CD8-positive, alpha-beta memory T cell (primary cell): ENCODE measurements at places on chromosomes 4 and X.

GRCh38 chr4:1551211-1551610, 132.9 kb downstream of the FAM53A start:
- no peaks in the 10 kb centered on the region for H3K4me1 ChIP-seq
- DNase-seq = no peak
- H3K4me3 ChIP-seq = no peak overlapping the region
- no peak overlapping the region for H3K27ac ChIP-seq

DNA sequence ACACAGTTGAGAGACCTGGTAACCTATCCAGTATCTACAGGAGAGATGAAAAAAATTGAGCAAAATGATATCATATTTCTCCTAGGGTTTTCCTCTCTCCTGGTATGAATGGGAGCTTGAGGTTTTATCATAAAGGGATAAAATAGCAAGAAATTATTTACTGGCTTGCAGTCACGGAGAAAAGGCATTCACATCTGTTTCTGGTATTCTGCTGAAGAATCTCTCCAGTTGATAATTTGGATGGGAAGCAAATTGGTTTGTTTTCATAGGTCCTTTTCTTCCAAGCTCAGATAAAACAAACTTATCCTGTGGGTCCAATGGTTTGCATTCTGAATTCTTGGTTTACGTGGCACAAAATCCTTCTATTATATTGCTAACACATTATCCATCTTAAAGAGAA, 83.1 kb upstream of the GYPA start:
- no peak overlapping the region for H3K27ac ChIP-seq
- H3K4me1 ChIP-seq = no peaks in the 10 kb centered on the region
- H3K27me3 ChIP-seq = no peaks in the 10 kb centered on the region
- no peak for DNase-seq
- H3K4me3 ChIP-seq = no peak overlapping the region

GRCh38 chr4:78624048-78624447, 72.5 kb downstream of the ANXA3 start:
- DNase-seq = no peak
- no peak overlapping the region for H3K27ac ChIP-seq
- no peaks in the 10 kb centered on the region for H3K36me3 ChIP-seq
- H3K4me1 ChIP-seq = no peaks in the 10 kb centered on the region
- H3K4me3 ChIP-seq = no peak overlapping the region

GRCh38 chrX:46185923-46186810, 359.1 kb downstream of the ZNF674 start:
- no peaks in the 10 kb centered on the region for H3K36me3 ChIP-seq
- no peak overlapping the region for H3K4me3 ChIP-seq
- no peak overlapping the region for H3K27ac ChIP-seq
- no peaks in the 10 kb centered on the region for H3K4me1 ChIP-seq
- DNase-seq = no peak

- H3K36me3 ChIP-seq = no peaks in the 10 kb centered on the region
- H3K4me3 ChIP-seq = no peak overlapping the region
- no peaks in the 10 kb centered on the region for H3K27me3 ChIP-seq
- H3K4me1 ChIP-seq = no peaks in the 10 kb centered on the region
- no peak for DNase-seq
These were observed 110.7 kb downstream of the WDFY3 start for GRCh38 chr4:84855774-84856173.

DNA sequence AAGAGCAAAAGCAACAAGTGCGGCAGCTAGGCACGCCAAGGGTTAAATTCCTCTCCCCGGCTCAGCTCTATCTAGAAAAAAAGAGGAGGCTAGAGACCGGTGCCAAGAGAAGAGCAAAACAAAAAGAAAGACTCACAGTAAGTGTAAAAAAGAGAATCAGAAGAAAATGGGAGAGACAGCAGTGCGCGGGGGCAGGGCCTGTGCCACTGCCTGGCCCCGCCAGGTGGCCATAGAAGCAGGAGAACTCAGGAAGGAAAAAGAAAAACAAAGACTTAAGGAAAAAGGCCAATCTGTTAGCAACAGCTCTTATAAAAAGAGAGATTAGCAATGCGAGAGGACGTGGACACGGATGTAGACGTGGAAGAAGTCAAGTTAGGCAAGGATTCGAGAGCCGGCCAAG, 3.2 kb downstream of the ACOX3 start:
- no peaks in the 10 kb centered on the region for H3K36me3 ChIP-seq
- H3K27ac ChIP-seq = no peak overlapping the region
- H3K4me1 ChIP-seq = peaks cover 32% of the 10 kb centered on the region
- H3K27me3 ChIP-seq = no peaks in the 10 kb centered on the region

DNA sequence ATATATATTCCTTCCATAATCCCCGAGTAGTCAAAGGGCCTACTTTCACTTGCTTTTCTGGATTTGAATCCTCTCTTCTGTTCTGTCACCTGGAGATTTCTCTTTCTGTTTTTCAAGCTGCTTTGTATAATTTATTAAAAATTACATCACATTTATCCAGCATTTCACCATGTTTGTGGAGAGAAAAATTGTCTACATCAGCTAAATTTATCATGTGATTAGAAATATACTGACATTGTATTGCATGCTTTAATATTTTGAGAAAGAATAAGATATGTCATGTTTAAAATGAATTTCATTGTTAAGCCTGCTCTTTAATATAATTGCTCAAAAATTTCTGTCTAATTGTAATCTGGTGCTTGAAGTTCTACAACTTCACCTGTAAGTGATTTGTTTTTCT, 323.1 kb upstream of the DKK2 start:
- H3K36me3 ChIP-seq = no peaks in the 10 kb centered on the region
- no peak overlapping the region for H3K27ac ChIP-seq
- H3K4me1 ChIP-seq = no peaks in the 10 kb centered on the region

- H3K36me3 ChIP-seq = no peaks in the 10 kb centered on the region
- no peaks in the 10 kb centered on the region for H3K4me1 ChIP-seq
- H3K27ac ChIP-seq = no peak overlapping the region
These were observed 29.9 kb downstream of the RBMX start for GRCh38 chrX:136850441-136851175.

DNA sequence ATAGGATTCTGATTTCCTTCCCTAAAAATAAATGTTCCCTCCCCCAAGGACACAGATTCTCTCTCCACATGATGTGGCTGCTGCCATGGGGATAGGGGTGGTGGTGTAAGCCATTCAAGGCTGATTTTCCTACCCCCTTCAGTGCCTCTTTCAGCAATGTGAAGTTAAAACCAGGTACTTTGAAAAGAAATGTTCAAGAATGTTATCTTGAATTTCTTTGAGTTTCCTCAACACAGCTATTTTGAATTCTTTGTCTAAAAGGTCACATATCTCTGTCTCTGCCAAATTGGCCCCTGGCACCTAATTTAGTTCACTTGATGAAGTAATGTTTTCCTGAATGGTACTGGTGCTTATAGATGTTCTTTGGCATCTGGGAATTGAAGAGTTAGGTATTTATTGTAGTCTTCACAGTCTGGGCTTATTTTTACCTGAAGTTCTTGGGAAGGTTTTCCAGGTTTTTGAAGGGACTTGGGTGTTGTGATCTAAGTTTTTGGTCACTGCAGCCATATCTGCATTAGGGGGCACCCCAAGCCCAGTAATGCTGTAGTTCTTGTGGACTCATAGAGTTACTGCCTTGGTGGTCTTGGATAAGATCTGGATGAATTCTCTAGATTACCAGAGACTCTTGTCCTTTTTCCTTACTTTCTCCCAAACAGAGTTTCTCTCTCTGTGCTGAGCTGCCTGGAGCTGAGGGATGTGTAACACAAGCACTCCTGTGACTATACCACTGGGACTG, 7.6 kb upstream of the DIPK2B start:
- H3K4me3 ChIP-seq = no peak overlapping the region
- H3K27me3 ChIP-seq = no peaks in the 10 kb centered on the region
- no peak overlapping the region for H3K27ac ChIP-seq
- no peaks in the 10 kb centered on the region for H3K4me1 ChIP-seq
- no peaks in the 10 kb centered on the region for H3K36me3 ChIP-seq

GRCh38 chrX:119708936-119709335, 16.0 kb upstream of the SEPTIN6 start:
- DNase-seq = no peak
- H3K4me3 ChIP-seq = no peak overlapping the region
- H3K36me3 ChIP-seq = no peaks in the 10 kb centered on the region
- H3K27ac ChIP-seq = no peak overlapping the region
- no peaks in the 10 kb centered on the region for H3K27me3 ChIP-seq

- peaks cover 28% of the 10 kb centered on the region for H3K4me1 ChIP-seq
- H3K27ac ChIP-seq = no peak overlapping the region
These were observed 1.9 kb downstream of the SOWAHD start for GRCh38 chrX:119760026-119760877.

DNA sequence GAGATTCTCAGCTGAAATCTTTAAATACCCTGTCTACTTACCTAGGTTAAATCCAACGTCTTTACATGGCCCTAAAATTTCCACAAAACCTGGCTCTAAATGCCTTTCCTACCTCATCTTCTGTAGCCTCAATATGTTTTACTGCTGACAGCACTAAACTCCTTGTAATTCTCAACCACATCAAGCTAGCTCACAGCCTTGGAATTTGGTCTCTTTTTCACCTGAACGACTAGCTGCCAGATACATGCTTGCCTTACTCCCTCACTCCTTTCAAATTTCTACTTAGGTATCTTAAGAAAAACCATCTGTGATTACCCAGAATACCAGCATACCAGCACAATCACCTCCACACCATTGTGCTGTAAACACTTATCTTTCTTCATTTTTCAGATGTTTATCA, 635.6 kb upstream of the PCDH10 start:
- no peaks in the 10 kb centered on the region for H3K4me1 ChIP-seq
- no peak for DNase-seq
- H3K4me3 ChIP-seq = no peak overlapping the region
- no peaks in the 10 kb centered on the region for H3K36me3 ChIP-seq
- H3K27ac ChIP-seq = no peak overlapping the region

DNA sequence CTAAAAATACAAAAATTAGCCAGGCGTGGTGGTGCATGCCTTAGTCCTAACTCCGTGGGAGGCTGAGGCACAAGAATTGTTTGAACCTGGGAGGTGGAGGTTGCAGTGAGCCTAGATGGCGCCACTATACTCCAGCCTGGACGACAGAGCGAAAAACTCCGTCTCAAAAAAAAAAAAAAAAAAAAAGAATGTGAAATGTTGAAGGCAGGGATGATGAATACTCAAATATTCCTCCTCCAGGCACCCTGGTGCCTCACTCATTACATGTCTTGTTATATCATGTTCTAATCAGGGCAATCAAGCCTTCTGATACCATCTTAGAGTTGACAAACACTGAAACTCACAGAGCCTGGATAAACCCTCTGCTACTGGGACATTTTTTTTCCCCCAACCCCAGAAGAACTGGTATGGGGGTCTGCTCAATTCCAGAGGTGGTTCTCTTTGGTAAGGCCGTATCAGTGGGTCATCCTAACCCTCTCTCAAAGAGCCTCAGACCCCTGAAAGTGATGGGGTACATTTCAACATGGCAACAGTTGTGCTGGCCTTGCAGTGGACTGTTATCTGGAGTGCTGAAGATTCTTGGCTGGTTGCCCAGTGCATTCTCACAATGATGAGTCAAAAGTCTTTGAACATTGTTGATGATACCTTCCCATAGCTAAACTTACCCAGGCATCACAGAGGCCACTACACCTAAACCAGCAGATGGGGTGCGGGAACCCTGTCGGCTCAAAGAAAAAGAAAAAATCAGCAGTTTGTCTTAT, 2.4 kb upstream of the SH3KBP1 start:
- peaks cover 14% of the 10 kb centered on the region for H3K4me1 ChIP-seq
- peak; percentile 25 for DNase-seq
- no peak overlapping the region for H3K4me3 ChIP-seq

DNA sequence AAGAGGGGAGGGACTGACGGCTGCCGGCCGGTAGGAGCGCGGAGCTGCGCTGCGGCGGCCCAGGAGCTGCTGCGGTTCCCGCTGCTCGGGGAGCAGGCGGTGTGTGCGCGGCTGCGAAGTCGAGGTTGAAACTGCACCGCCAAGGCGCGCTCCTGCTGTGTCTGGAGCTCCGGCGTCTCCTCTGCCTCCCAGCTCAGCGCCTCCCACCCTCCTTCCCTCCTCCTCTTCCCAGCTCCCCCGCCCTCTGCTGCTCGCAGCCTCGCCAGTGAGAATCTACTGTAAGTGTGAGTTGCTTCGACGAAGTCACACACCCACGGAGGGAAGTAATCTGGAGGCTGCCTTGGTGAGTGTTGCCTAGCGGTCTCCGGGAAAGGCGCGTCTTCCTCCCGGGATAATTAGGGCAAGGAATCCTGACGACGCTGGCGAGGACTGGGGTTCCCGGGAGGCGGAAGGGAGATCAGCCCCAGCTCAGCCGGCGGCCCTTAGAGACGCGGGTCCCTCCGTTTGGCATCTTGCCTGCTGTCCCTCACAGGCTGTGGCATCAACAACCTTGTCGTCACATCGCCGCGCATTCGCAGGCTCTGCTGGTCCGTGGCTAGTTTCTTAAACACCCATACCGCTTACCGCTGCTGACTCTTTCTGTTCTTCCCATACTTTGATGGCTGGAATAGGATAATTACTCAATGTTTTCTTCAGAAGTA, at the start of gene EPHA5:
Gene EPHA5, minus strand, starts transcription at position 159 of the 701 bp plus-strand sequence. CDS start 747 bp downstream, outside the sequence.
- no peaks in the 10 kb centered on the region for H3K27me3 ChIP-seq
- no peaks in the 10 kb centered on the region for H3K4me1 ChIP-seq

DNA sequence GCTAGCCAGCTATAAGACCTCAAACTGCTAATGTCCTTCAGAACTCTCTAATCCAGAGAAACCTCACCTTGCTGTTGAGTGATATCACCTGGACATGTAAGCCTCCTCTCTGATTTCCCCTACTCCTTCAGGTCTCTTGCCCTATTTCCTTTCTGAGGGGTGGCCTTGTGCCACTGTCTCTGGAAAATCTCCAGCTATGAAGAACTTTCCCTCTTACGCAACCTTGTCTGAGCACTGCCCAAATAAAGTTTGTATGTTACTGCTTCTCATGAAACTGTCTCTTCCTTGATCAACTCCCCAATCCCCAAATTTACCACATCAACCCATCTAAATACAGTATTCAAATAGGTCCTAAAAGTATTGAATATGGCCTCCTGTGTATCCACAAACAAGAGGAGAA, 53.5 kb upstream of the VEGFD start:
- H3K36me3 ChIP-seq = no peaks in the 10 kb centered on the region
- no peaks in the 10 kb centered on the region for H3K27me3 ChIP-seq
- H3K4me1 ChIP-seq = no peaks in the 10 kb centered on the region
- H3K4me3 ChIP-seq = no peak overlapping the region
- no peak overlapping the region for H3K27ac ChIP-seq

DNA sequence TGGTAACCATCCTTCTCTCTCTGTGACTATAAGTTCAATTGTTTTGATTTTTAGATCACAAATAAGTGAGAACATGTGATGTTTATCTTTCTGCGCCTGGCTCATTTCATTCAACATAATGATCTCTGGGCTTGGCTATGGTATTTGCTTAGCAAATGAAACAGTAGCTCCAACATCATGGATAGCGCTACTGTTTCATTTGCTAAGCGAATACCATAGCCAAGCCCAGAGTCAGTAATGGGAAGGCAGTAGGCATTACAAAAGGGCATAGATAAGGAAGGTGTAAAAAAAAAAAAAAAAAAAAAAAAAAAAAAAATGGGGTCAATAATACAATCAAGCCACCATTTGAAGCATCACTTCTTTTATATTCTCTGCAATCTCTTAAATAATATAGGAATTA, 469.0 kb upstream of the ATOH1 start:
- no peaks in the 10 kb centered on the region for H3K36me3 ChIP-seq
- no peak for DNase-seq
- no peaks in the 10 kb centered on the region for H3K27me3 ChIP-seq
